D721Med (cell line): ENCODE measurements at places on chromosomes 2 and 18.
A peak's percentile ranks its signal among the peaks of the same experiment; 100 is the strongest.

DNA sequence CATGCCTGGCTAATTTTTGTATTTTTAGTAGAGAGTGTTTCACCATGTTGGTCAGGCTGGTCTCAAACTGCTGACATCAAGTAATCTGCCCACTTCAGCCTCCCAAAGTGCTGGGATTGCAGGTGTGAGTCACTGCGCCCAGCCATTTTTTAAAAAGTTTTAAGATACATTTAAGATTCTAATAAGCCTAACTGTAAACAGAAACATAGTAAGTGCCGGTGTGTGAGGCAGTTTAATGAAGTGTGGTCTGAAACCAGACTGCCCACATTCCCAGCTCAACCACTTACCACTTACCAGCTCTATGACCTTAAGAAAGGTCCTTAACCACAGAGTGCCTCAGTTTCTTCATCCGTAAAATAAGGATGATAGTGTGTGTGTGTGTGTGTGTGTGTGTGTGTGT, 42.4 kb downstream of the TMEM237 start:
- DNase-seq: no peak

- no peak for DNase-seq
These were observed 199.4 kb downstream of the SATB2 start for GRCh38 chr2:199258291-199258690.

GRCh38 chr2:237060534-237061312, 25.0 kb upstream of the COPS8 start:
- peak; percentile 31 for DNase-seq

DNA sequence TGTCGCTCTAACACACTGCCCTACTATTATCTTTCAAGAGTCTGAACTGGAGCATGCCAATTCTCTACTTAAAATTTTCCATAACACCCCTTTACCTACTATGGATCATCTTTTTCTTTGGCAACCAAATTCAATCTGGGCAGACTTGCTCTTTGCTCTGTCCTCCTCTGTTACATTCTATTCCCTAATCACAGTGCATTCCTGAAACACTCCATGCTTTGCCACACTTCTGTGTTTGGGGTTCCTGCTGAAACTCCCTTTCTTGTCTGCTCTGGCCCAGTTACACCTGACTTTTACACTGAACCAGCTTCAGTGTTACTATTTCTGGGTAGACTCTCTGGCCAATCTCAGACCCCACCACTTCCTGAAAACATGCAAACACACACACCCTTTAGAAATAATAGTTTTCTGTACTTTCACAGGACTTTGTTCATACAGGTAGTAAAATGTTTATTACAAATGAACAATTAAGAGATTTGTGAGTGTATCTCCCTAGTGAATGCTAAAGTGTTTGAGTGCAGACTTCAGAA, 119.9 kb upstream of the DCC start:
- DNase-seq: no peak

- no peak for DNase-seq
These were observed 1326.8 kb upstream of the TMEFF2 start for GRCh38 chr2:193521523-193521922.

- DNase-seq: no peak
These were observed 193.2 kb upstream of the DDX18 start for GRCh38 chr2:117621326-117621725.

- no peak for DNase-seq
These were observed 198.3 kb downstream of the PIEZO2 start for GRCh38 chr18:10950876-10951630.

DNA sequence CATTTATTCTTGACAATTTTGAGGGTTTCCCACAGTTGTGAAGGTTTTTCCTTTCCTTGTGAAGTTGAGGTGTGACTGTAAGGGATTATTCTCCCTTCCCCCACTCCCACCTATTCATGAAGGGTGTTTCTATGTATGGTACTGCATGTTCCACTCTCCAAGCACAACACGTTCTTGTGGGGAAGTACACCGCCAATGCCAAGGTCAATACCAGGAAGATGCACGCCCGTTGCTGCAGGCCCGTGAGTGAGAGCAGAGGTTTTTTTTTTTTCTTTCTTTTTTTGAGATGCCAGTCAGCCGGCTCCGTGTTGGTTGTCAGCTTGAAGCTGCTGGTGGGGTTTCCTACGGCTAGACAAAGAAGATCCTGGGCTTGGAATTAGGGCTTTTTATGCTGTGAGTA, 38.6 kb upstream of the EPHA4 start:
- DNase-seq: no peak

GRCh38 chr2:218605432-218605831, 2.3 kb upstream of the PLCD4 start:
- no peak for DNase-seq

GRCh38 chr2:3134026-3134571, 243.5 kb downstream of the EIPR1 start:
- no peak for DNase-seq

DNA sequence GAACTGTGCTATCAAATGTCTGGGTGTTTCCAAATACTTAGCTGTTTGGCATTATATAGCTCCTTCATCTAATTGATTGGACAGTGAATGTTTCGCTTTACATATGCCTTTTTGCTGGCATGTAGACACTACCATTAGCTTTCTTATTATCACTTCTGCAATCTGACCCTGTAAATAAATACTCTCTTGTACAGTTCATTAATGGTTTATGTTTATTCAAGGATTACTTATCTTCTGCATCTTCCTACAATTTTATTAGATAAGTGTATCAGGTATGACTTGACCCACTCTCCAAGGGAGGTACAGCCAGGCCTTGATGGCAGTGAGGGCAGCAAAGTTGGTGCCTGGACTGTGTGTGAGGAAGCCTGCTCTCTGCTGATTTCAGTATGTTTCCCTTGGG, 614.1 kb upstream of the SETBP1 start:
- DNase-seq: no peak

- no peak for DNase-seq
These were observed 415.9 kb downstream of the NBAS start for GRCh38 chr2:15145046-15145817.

- DNase-seq: no peak
These were observed 826.8 kb downstream of the TRIB2 start for GRCh38 chr2:13543550-13543949.

GRCh38 chr2:208101716-208102631, 22.4 kb downstream of the CRYGD start:
- no peak for DNase-seq

DNA sequence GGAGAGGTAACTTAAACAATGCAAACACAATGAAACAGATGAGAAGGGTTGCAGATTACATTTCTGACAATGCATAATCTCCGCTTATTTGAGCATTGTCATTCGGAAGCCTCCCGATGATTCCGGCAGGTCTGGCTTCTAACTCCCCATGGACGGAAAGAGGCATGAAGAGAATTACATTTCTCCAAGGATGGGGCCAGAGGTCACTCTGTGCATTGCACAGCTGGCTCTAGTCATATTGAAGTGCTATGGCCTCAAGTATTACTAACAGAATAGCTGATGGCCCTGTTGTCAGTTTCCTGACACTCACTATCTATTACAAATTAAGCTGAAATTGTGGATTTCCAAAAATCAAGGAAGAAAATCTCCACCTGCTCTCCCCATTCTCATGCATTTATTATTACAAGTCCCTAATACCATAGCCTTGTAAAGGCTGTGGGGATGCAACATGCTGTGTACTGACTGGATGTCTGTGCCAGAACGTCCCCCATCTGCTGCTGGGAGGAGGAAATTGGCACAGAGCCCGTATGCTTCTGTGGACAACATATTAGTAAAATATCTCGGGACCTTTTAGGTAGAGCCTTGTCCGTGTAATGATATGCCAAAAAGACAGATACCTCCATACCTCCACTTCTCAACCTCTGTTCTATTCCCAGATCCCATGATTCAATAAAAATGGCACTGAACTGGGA, 168.1 kb downstream of the SETBP1 start:
- no peak for DNase-seq

DNA sequence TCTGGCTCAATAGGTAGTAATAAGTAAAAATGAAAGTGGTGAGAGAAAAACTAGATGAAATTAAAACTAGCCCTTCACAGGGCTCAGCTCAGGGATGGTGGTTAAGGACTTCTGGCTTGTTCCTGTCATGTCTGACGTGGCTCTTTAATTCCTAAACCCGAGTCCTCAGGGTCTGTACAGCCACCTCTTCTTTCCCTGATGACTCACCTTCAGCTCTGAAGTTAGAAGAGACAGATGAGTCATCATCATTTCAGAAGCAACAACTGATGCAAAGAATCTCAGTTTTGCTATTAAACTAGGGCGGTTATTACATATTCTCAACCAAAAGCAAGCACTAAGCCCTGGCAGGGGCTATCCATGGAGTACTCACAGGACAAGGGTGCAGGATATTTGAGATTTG, 24.0 kb upstream of the ITGB6 start:
- DNase-seq: no peak

DNA sequence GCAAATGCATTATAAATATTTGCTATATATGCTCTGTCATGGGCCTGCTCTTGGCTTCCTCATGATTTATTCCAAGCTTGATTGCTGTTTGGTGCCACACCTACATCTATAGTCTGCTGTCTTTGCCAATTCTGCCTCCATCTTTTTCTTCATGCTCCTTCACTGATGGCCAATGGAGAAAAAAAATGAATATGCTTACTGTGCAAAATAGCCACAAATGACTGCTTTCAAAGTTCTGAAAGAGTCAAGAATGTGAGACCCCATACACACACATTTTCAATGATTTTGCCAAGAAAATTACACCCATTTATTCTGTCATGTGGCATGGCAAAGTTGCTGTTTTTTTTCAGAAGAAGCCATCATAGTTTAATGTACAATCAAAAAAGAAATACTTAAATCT, 305.6 kb upstream of the LRRTM1 start:
- DNase-seq: no peak

GRCh38 chr18:35729991-35730668, 148.6 kb downstream of the GALNT1 start:
- no peak for DNase-seq

DNA sequence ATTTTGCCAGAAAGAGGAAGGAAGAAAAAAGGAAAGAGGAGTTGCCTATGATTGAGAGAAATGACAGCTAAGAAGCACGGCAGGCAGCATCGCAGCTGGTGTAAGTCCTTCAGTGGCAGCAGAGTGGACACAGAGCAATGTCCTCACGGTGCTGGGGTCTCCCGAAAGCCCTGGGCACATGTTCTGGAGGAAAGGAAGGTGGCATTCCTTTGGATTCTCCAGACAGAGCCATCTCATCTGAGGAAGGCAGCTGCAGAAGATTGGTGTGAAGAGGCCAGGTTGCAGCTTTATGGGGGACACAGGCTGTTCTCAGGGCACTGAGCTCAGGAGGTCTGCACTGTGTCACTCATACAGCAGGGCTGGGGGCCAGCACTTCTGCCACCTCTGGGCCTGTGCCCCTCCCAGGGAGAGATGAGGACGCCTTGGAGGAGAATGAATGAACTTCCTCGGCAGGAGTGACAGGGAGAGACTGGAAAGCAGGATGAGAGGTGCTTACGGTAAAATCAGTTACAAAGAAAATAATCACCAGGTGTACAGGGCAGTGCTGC, 252.0 kb upstream of the MYT1L start:
- DNase-seq: no peak

DNA sequence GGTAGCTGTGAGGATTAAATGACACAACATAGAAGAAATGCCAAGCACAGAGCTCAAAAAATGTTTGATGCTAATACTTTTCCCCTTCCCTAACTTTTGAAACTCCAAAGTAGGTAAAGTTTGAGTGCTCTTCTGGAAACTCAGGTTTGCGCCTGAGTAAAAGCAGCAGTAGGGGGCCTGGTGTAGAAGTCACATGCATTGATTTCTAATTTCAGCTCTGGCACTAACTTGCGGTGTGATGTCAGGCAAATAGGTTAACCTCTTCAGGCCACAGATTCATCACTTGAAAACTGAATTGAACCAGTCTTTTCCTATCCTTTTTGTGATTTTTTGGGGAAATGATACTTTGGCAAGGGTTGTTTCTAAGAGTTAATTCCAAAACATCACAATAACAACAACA, 27.2 kb downstream of the LHCGR start:
- no peak for DNase-seq

GRCh38 chr2:142755191-142755590, 122.3 kb upstream of the KYNU start:
- DNase-seq: no peak

- no peak for DNase-seq
These were observed 164.8 kb downstream of the ARHGAP15 start for GRCh38 chr2:143294068-143294467.

- DNase-seq: no peak
These were observed 500.1 kb downstream of the ARHGAP15 start for GRCh38 chr2:143629340-143629739.

GRCh38 chr2:45953376-45954027, 302.0 kb downstream of the PRKCE start:
- DNase-seq: no peak

GRCh38 chr2:50438259-50438658, 593.7 kb downstream of the NRXN1 start:
- no peak for DNase-seq

DNA sequence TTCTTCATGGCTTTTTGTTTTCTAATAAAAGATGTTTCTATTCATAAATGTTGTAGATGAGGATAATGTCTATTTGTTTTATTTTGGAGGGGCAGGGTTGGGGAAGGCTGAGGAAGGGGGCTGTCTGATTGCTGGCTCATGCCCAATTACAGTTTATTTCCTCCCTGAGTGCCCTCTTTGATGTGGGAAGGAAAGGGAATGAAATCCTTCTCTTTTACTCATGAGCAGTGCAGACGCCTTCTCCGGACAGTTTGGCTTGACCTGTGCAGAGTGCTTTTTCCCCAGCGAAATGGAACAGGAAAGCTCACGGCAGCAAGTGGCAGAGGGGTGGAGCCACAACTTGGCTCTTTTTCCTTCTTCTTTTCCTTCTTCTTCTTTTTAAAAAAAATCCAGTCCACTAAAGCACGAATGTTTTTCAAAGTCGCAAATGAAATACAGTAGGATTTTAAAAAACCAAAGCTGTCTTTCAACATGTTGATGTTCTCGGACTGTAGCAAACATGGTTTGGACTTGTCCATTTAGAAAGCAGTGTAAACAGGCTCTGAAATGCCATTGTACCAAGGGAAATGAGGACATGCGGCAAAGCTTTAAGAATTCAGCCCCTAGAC, 34.5 kb downstream of the RAB31 start:
- no peak for DNase-seq

DNA sequence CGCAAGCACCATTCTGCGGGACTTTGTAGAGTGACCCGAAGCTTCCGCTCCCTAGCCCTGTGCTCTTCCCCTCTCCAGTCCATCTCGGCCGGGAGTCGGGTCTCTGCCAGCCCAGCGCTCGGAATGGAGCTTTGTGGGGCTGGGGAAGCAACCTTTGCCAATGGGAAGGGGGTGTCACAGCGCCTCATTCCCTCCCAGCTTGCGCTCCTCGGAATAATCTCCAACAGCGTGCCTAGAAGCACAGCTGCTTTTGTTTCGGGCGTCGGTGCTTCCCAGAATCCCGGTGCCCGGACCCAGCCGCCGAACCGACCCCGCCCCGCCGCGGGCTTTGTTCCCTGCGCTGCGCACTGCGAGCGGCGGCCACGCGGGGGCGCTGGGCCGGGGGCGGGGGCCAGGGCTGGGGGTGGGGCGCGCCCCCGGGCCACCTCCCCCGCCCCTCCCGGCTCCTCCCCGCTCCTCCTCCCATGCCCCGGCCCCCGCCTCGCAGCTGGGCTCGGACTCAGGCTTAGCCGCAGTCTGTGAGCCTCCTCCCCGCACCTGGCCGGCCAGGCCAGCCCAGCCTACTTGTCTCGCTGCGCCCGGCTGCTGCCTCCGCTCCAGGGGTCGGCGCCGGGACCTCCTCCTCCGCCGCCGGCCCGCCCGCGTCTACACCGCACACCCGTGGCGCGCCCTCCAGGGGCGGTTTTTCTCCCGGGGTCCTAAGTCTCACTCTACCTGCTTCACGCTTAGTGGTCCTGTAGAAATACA, 77.7 kb upstream of the SMAD2 start:
- DNase-seq: peak; percentile 92

GRCh38 chr2:184004289-184004947, 593.9 kb upstream of the ZNF804A start:
- DNase-seq: no peak

GRCh38 chr2:71256421-71256820, 29.5 kb upstream of the PAIP2B start:
- no peak for DNase-seq
